ENCODE measurements at places on chromosomes 7 and 10.

DNA sequence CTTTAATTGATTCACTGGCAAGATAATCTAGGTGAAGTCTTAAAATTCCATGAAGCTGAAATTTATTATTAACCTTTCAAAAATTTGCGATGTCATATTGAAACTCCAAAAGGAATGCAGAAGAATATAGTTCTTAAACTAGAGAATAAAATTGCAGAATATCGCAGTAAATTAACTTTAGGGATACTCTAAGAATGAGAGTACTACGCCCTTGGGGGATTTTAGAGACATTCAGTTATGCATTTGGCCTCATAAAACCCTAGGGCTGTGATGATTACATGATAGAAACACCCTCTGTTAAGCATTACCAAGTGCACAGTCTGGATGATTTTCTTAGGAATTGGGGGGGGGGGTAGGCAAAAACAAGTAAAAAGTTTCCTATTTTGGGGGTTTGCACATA, 3.7 kb downstream of the WNT2 start:
- DNase-seq: no peak

DNA sequence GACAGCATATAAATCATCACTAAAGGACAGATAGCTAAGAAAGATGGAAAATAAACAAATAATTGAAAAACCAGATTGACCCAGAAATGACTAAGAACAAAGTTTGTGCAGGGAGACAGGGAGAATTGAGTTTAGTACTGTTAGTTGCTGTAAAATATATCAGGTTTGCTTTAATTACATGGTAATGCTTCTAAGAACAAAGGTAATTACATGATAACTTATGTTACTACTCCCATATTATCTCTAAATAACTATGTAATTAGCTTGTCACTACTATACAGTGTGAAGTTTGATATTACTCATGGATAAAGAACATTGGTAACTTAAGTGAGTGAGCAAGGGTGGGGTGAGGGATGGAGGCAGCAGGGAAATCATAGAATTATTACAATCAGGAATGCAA, 135.2 kb upstream of the KAT6B start:
- DNase-seq: no peak

GRCh38 chr10:97000487-97001182, 168.5 kb downstream of the LCOR start:
- DNase-seq: no peak

DNA sequence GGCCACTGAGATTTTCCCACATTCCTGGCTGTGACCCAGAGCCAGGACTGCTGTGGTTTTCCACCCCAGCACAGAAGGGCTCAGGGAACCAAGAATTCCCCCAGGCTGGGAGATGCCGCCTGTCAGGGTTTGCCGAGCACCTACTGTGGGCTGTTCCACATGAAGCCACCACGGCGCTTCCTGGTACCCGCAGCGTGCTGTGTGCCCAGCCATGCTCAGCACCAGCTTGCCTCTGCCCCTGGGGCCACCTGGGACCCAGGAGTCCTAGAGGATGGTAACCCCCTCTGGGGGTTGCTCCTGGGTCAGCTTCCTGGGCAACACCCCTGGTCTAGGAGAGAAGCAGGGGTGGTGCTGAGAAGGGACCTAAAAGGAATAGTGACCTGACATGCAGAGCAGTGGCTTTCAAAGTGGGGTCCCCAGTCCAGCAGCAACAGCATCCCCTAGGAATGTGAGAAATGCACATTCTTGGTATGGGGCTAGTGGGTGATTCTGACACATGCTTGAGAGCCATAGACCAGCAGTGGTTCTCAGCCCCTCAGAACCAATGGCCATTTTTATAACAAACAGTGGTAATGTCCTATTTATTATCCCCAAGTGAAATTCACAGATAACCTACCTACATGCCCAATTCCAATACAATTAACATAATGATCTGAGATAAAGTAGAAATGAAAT, 53.4 kb downstream of the TSPAN15 start:
- DNase-seq: no peak

DNA sequence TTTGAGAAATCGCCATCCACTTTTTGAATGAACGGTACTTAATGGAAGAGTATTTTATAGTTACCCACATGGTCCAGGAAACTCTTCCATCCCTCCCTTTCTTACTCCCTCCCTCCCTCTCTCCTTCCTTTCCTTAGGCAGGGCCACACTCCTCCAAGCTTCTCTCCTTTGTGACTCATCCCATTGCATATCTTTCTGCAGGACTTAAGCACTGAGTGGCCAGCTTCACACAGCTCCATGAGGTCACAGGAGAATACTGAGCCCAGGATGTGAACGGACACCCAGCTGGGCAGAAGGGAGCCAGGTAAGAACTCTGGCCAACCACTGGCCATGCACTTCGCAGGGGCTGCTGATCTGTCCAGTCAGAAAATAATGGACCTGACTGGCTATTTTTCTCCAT, 189.7 kb upstream of the ADCY1 start:
- no peak for DNase-seq

- peak; percentile 5 for DNase-seq
These were observed 133.6 kb downstream of the ZMIZ1 start for GRCh38 chr10:79202188-79203013.
